IMR-90 (cell line): ENCODE measurements at places on chromosomes 12 and 14. TPM values are rescaled to one million over a fixed set of nuclear protein-coding genes. Genes with fewer than 3 reads are reported as not detected.
A peak's percentile ranks its signal among the peaks of the same experiment; 100 is the strongest.

GRIP1 gene
- total RNA-seq, result under 0.01 TPM in 2 replicates

CACNA2D4 gene
- total RNA-seq, result 0.18 and 0.28 TPM in 2 replicates

OTUB2 gene
- 2.2 and 2.5 TPM in 2 replicates for total RNA-seq

- DNase-seq, result no peak
Observed at GRCh38 chr12:77998236-77998786, 167.6 kb downstream of the NAV3 start.

DNA sequence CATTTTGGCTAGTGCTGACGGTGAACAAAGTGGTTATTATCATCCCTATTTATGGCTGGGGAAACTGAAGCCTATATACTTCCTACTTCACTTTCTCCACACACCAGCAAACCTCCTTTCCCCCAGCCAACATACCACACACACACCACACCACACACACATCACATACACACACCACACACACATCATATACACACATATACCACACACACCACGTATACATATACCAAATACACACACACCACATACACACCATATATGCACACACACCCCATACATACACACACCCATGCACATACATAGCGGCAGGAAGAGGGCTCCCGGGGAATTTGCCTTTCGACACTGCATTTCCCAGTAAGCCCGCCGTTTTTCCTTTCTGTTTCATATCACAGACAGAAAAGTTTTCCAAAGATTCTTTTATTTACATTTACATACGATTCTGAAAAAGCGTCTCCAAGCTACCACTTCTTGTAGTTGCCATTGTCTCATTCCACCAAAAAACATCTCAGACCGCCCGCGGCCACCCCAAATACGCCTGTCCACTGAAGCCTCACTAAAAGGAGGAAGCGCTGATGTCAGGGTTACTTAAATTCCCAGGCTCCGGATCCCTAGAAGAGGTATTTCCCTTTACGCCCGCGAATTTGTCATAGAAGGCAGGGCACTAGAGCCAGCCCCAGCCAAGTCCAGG, 823 bp upstream of the RAB5B start:
- peak; percentile 53 for DNase-seq

- no peak for DNase-seq
Observed at GRCh38 chr12:12428047-12428446, 71.2 kb downstream of the BORCS5 start.

GRCh38 chr12:125377093-125377492, 311.9 kb downstream of the AACS start:
- DNase-seq, result no peak

- no peak for DNase-seq
Observed at GRCh38 chr14:94599656-94600004, 12.6 kb upstream of the SERPINA3 start.

GRCh38 chr12:78534311-78534710, 330.3 kb upstream of the SYT1 start:
- DNase-seq, result no peak

DNA sequence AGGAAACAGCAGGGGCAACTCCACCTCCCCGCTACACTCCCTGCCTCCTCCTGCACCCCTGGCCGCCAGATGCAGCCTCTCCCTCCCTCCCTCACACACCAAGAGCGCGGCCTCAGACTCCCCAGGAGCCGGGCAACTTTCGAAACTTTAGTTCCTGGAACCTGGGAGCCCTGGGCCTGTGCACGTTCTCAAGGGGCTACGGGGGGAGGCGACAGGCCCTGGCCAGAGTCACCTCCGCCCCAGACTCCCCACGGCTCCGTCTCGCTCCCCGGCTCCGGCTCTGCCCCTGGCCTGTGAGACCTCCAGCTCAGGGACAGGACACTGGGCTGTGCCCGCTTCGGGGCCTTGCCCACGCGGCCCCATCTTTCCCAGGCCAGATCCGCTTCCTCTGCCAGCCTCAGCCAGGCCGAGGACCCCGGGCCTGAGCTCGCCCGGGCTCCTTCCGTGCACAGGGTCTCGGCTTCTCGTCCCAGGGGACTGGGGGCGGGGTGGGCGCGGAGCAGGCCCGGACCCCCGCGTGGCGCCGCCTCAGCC, 5.5 kb downstream of the AMN start:
- no peak for DNase-seq

DNA sequence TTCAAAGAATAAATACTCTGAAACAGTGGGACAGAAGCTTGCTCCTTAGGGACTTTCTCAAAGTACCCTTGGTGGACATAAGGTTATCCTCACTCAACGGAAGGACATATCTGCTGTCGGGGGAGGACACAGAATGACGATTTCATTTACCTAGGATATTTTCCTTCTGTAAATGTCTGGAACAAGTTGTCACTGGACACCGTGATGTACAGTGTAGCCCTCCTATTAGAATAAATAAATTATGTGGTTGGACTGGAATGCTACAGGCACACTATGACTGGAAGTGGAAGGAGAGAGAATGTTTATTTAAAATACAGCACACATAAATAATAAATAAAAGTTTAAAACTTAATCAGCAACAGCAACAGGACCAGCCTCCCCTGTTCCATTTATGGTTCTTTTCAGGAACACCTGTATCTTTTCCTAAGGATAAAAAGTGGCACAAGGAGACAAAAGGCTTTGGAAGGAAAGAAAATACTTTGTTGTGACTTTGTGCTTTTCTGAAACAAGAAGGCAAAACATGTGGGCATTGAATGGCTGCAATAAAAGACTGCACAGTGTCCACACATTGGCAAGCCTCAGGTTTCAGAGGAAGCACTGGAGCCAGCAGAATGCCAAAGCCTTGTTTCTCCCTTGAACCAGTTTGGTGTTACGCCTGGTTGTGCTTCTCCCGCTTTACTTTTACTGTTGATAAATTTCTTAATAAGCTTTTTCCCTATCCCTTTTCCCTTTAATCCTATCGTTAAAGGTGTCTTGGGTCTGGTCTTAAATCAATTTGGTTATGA, 36.8 kb downstream of the FGD4 start:
- peak; percentile 40 for DNase-seq

- no peak for DNase-seq
Observed at GRCh38 chr14:69298131-69299071, 38.4 kb downstream of the GALNT16 start.

GRCh38 chr12:132354982-132355680, 25.7 kb upstream of the GALNT9 start:
- no peak for DNase-seq
